ENCODE measurements at places on chromosomes 5 and 9. TPM values are rescaled to one million over a fixed set of nuclear protein-coding genes. Genes with fewer than 3 reads are reported as not detected.

Gene USP20
- total RNA-seq: 37.8 TPM

Gene CHSY3
- 0.86 TPM for total RNA-seq

DNA sequence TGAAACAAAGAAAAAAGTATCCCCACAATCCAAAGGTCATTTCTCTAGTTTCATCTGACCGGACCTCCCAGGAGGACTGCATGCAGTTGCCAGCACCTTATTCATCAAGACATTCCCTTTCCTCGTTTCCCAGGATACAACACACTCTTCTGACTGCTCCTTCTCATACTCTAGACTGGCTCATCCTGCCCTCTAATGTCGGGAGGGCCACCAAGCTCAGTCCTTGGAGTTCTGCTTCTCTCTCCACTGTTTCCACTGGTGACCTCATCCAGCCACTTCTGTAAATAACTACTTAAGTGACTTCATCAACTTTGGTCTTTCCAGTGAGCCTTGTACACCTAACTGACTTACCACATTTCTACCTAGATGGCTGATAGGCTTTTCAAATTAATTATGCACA, 179.1 kb downstream of the EPB41L4A start:
- DNase-seq: no peak
- peaks cover 4% of the 10 kb centered on the region for H3K4me1 ChIP-seq
- no peak overlapping the region for H3K27ac ChIP-seq
- no peak overlapping the region for H3K4me3 ChIP-seq
- peaks cover 10% of the 10 kb centered on the region for H3K36me3 ChIP-seq

DNA sequence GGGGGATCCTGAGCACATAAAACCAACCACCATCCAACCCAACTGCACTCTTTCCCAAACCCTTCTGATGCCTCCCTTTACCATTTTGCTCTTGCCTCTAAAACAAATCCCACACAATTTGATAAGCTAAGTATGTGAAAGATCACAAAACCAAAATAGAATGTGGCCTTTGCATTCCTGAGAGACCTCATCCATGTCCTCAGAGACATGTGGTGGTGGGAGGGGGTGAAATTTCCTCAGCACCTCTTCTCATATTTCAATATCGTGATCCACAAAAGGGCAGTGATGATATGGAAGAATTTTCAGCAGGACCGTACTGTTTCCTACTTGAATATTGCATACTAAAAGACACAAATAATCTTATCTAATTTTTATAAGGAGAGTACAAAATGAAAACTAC, 423.3 kb downstream of the TLE1 start:
- no peaks in the 10 kb centered on the region for H3K36me3 ChIP-seq
- no peak overlapping the region for H3K27ac ChIP-seq
- H3K4me3 ChIP-seq: no peak overlapping the region
- no peaks in the 10 kb centered on the region for H3K27me3 ChIP-seq
- H3K4me1 ChIP-seq: no peaks in the 10 kb centered on the region

- peaks cover 14% of the 10 kb centered on the region for H3K36me3 ChIP-seq
- DNase-seq: no peak
- H3K4me3 ChIP-seq: no peak overlapping the region
- H3K27me3 ChIP-seq: no peaks in the 10 kb centered on the region
- H3K4me1 ChIP-seq: peaks cover 10% of the 10 kb centered on the region
- H3K27ac ChIP-seq: no peak overlapping the region
Measured at GRCh38 chr9:20693068-20693467, 9.0 kb downstream of the FOCAD start.

Gene FOXD4L5
- total RNA-seq: not detected

DNA sequence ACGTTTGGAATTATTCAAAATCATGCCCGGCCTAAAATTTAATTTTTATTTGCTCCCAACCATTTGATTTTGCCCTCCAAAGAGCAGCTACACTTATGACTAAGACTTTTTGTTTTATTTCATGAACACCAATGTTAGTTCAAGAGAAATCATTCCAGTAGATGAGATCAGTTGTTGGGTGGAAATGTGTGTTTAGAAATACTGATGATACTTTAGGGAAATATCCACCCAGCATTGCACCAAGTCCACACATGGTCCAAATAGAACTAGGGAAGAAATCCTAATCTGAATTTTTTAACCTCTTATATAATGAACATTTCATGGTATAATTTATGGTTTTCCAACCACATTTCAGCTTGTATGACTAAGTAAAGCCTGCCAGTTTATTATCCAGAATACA, 28.3 kb upstream of the GOLPH3 start:
- no peak overlapping the region for H3K27ac ChIP-seq
- no peaks in the 10 kb centered on the region for H3K27me3 ChIP-seq
- no peak overlapping the region for H3K4me3 ChIP-seq
- H3K36me3 ChIP-seq: no peaks in the 10 kb centered on the region
- no peak for DNase-seq

Gene CERT1
- 66.0 TPM for total RNA-seq

DNA sequence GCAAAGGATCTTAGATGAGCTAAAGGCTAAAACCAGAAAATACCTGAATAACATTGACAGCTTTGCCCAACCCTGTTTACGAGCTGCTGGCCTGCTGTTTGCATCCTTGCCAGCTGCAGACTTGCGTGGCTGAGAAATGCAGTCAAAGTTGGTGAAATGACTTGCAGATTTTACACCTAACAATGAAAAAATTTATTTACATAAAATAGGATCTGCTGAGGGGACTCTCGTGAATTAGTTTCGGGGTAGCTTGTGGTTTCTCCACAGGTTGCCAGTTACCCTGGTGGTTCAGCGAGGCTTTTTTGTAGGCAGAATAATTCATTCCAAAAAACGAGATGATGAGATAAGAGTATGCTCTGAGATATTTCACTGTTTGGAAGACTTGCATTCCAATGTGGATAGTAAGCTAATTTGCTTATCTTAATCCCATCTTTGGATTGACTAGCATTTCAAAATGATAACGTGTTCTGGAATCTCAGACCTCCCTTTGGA, 65.7 kb upstream of the FANCC start:
- H3K4me3 ChIP-seq: no peak overlapping the region
- peaks cover 6% of the 10 kb centered on the region for H3K27me3 ChIP-seq
- H3K27ac ChIP-seq: no peak overlapping the region
- no peak for DNase-seq
- peaks cover 3% of the 10 kb centered on the region for H3K4me1 ChIP-seq
- H3K36me3 ChIP-seq: no peaks in the 10 kb centered on the region

DNA sequence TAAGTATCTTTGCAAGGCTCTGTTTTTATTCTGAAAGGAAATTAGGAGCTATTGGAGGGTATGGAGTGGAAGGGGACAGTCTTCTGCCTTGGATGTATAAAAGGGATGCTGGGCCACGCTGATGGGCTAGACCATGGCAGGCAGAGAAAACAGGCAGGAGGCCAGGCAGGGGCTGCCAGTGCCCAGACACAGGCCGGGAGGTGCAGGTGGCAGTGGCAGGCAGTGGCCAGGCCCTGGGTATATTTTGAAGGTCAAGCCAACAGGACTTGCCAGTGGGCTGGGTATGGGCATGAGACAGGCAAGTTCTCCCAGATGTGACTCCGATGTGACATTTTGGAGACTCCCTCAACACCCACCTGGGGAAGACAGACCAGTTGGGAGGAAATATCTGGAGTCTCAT, 131.9 kb downstream of the KCNIP1 start:
- H3K4me1 ChIP-seq: peaks cover 24% of the 10 kb centered on the region
- no peak overlapping the region for H3K4me3 ChIP-seq
- no peaks in the 10 kb centered on the region for H3K36me3 ChIP-seq
- DNase-seq: no peak

Gene ALDH1A1
- total RNA-seq: 417 TPM

Gene FCN1
- not detected for total RNA-seq

GRCh38 chr5:116375926-116376325, 198.7 kb downstream of the SEMA6A start:
- H3K27ac ChIP-seq: no peak overlapping the region
- H3K36me3 ChIP-seq: no peaks in the 10 kb centered on the region
- DNase-seq: no peak

Gene MCC
- total RNA-seq: 24.0 TPM

DNA sequence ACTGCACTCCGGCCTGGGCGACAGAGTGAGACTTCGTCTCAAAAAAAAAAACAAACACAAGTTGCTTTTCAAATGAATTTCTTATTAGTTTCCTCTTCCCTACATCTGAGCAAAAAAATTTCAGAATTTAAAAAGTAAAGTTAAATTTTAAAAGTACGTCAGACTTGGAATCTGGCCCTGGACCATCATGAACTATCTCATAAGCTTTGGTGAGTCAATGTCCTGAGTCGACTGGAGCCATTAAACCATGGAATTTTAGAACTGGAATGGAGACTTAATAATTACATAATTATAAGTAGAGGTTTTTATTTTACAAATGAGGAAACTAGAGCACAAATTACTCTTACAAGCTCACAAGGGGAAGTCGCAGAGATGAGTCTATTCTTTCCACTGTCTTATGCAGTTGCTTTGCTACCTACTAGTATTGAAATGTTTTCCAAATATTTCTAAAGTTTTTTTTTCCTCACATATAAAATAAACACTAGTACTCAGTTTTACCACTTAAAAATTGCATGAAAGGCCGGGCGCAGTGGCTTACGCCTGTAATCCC, 98.0 kb upstream of the ZNF608 start:
- H3K4me1 ChIP-seq: peaks cover 12% of the 10 kb centered on the region
- no peak overlapping the region for H3K27ac ChIP-seq
- no peak for DNase-seq
- no peaks in the 10 kb centered on the region for H3K27me3 ChIP-seq
- H3K4me3 ChIP-seq: no peak overlapping the region

GRCh38 chr5:14235872-14236271, 92.7 kb downstream of the TRIO start:
- no peaks in the 10 kb centered on the region for H3K36me3 ChIP-seq
- no peak overlapping the region for H3K27ac ChIP-seq
- no peaks in the 10 kb centered on the region for H3K27me3 ChIP-seq
- DNase-seq: no peak

GRCh38 chr5:39616131-39616530, 191.4 kb upstream of the DAB2 start:
- DNase-seq: no peak
- H3K36me3 ChIP-seq: no peaks in the 10 kb centered on the region
- no peak overlapping the region for H3K4me3 ChIP-seq

Gene HOMER1
- 20.0 TPM for total RNA-seq

DNA sequence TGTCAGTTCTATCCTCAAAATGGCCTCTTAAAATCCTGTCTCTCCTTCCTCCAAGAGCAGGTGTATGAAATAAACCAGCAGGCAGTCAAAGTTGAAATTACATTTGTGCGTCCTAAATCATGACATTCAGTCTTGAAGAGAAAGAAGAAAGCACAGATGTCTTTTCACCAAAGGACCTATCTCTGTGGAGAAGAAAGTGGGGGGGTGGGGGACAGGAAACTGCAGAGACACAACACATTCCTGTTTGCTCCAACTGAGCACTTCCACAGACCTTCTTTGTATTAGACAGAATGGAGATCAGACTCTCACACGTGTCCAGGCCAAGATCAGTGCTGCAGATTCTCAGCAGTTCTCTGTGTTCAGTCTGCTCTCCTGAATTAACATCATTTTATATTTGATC, 471.9 kb upstream of the RGMB start:
- no peak overlapping the region for H3K27ac ChIP-seq
- no peak for DNase-seq
- H3K36me3 ChIP-seq: no peaks in the 10 kb centered on the region
- H3K27me3 ChIP-seq: no peaks in the 10 kb centered on the region
- H3K4me1 ChIP-seq: no peaks in the 10 kb centered on the region

DNA sequence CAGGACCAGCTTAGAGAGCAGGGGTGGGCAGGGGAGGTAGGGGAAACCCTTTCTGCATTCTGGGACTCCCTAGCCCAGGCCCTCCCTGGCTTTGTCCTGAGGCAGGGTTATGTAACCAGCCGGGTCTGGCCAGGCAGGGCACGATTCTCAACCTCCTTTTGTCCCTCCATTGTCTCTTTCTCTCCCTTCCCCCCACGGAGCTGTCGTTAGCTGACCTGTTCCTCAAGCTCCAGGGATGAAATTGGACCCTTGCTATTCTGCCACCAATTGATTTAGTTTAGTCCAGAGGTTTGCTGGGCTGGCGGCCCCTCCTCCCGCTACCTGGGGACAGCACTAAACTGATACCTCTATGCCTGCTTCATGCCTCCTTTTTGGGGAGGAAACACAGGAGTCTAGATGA, 9.4 kb upstream of the NDST1 start:
- DNase-seq: no peak
- H3K27ac ChIP-seq: peak overlapping the region; percentile 72
- peak overlapping the region; percentile 37 for H3K4me3 ChIP-seq

DNA sequence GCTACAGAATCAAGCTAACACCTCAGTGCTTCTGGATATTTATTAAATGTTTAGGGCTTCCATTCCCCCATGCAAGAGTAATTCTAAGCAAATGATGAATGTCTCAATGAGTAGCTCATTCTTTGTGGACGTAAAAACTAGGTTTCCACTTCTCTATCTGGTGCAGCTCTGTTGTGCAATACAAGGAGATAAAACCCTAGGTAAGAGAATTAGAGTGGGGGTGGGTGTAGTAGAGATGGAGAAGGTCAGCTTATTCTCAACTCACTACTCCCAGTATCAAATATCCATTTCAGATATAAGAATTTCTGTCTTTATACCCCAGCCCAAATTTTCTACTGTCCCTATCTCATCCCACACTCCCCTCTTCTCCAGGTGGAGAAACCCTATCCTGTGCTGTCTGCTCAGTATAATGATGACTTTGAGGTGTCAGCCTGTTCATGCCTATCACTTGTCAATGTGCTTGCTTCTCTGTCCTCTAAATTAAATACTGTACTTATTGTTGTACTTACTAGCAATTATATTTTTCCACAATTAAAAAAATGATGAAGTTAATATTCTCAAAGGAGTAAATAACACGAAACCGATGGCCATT, 4.3 kb upstream of the FYB1 start:
- peaks cover 16% of the 10 kb centered on the region for H3K4me1 ChIP-seq
- no peak for DNase-seq
- no peaks in the 10 kb centered on the region for H3K36me3 ChIP-seq
- H3K27me3 ChIP-seq: no peaks in the 10 kb centered on the region
- H3K4me3 ChIP-seq: no peak overlapping the region

GRCh38 chr5:106600803-106601202, 1069.9 kb downstream of the EFNA5 start:
- DNase-seq: no peak
- H3K27me3 ChIP-seq: no peaks in the 10 kb centered on the region
- H3K4me1 ChIP-seq: no peaks in the 10 kb centered on the region
- no peaks in the 10 kb centered on the region for H3K36me3 ChIP-seq
- no peak overlapping the region for H3K4me3 ChIP-seq

DNA sequence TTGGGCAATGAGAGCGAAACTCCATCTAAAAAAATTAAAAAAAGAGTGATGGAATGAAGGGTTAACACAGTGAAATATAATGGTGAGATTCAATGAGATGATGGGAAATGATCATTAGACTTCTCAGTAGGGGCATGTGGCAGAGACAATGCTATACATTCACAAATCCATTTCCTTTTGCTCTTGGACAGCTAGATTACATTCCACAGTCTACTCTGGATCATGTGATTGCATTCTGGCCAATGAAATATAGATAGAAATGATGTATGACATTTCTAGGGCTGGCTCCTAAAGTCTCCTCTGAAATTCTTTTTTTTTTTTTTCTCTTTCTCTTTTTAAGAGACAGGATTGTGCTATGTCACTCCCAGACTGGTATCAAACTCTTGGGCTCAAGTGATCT, 3.8 kb upstream of the GALT start:
- DNase-seq: no peak
- H3K4me1 ChIP-seq: peaks cover 24% of the 10 kb centered on the region
- H3K36me3 ChIP-seq: no peaks in the 10 kb centered on the region
- no peaks in the 10 kb centered on the region for H3K27me3 ChIP-seq
- no peak overlapping the region for H3K27ac ChIP-seq

Data from type B pancreatic cell (in vitro differentiated cells).